Anterior cingulate cortex (tissue), 58 donors: ENCODE measurements at places on chromosomes 4 and X.

- DNase-seq: no peak
Measured at GRCh38 chrX:145949056-145949455, 131.4 kb downstream of the SLITRK2 start.

- DNase-seq: no peak
Measured at GRCh38 chr4:147760176-147760575, 28.3 kb downstream of the ARHGAP10 start.

DNA sequence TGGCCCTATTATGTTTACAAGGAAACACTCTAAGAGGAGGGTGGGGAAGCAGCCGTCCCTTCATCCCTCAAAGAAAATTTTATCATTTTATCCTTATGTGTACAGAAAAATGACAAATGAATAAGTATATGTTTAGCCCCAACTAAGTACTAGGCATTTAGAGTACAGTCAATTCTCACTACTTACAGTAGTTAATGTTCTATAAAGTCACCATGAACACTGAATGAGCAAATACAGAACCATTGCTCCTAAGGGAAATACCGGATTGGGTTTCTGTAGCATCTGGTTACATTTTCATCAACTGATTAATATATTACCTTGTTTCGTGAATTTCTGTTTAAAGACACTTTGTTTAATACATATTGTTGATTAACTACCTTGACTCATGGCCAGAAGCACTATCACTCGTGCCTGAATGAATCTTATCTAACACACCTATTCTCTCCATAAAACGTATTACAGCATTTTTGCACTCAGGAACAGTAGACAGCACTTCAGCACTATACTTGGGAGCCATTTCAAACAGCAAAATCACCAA, 109.3 kb downstream of the ASB9 start:
- no peak for DNase-seq

DNA sequence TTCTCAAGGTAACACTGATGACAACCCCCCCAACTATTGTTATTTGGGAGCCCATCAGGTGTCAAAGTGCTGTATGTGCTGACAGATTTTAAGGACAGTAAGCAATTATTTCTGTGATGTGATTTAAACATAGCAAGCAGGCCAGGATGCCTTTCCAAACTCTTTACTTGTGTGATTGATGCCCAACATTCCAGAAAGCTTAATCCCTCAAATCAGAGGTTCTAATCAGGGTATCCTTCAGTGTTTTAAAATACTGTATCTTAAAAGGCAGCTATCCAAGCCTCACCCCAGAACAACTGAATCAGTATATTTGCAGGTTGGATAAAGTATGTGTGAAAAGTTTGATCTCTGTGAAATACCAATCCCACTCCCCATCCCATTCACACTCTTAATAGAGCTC, 119.7 kb downstream of the GASK1B start:
- DNase-seq: no peak

- no peak for DNase-seq
Measured at GRCh38 chrX:70970482-70970995, 39.6 kb upstream of the SLC7A3 start.
